Muscle of leg (tissue), 16 donors: ENCODE measurements at places on chromosomes 3 and 15.

- DNase-seq: peak; percentile 64
Measured at GRCh38 chr3:71310359-71310979, 273.1 kb downstream of the FOXP1 start.

DNA sequence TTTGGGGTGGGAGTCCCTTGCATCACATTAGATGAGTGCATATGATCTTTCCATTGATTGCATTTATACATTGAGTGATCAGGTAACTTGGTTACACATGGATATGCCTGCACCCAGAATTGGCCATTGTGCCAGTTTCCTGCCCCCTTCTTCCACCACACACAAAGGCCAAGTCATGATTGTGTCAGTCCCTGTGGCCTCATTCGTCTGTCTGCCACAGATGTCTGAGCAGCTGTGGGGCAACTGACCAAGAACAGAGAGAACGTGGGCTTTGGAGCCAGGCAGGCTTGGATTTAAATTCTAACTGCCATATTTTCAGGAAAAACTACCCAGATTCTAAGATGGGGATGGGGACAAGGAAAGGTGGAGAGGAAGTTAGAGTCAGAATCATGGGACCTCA is 27.0 kb downstream of the CCNL1 start:
- peak; percentile 49 for DNase-seq

GRCh38 chr3:18389108-18389733 is 35.9 kb downstream of the SATB1 start:
- DNase-seq: peak; percentile 22

DNA sequence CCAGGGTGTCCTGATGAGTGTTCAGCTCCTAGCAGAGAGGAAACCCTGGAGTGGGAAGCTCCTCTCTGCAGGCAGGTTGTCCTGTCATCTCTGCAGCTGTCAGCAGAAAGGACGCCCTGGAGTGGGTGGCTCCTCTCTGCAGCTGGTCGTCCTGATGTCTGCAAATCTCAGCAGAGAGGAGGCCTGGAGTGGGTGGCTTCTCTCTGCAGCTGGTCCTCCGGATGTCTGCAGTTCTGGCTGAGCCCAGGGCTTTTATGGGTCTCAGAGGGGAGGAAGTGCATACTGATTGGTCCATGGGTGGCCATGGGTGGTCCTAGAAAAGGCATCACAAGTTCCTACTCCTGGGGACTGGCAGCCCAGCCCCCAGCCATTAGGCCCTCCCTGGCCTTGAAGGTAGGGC is 102.6 kb upstream of the BNIP2 start:
- peak; percentile 74 for DNase-seq

- no peak for DNase-seq
Measured at GRCh38 chr3:123270818-123271217, 69.1 kb downstream of the SEC22A start.
